ENCODE measurements at places on chromosomes 1 and 21. TPM values are rescaled to one million over a fixed set of nuclear protein-coding genes. Genes with fewer than 3 reads are reported as not detected.

DNA sequence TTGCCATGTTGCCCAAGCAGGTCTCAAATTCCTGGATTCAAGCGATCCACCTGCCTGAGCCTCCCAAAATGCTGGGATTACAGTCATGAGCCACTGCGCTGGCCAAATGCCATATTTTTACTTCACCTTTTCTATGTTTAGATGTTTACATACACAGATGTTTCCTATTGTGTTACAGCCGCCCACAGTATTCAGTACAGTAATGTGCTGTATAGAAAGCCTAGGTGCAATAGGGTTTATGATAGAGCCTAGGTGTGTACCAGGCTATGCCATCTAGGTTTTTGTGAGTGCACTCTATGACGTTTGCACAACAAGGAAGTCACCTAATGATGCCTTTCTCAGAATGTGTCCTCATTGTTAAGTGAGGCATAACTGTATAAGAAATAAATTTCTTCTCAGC lies 153.4 kb downstream of the CHRM3 start:
- DNase-seq = no peak
- H3K27me3 ChIP-seq = peaks cover 3% of the 10 kb centered on the region
- H3K27ac ChIP-seq = no peak overlapping the region
- H3K36me3 ChIP-seq = no peaks in the 10 kb centered on the region

GRCh38 chr1:76832521-76832920 lies 34.8 kb upstream of the ST6GALNAC5 start:
- no peak overlapping the region for H3K4me3 ChIP-seq
- peaks cover 8% of the 10 kb centered on the region for H3K4me1 ChIP-seq
- H3K27me3 ChIP-seq = peaks cover 13% of the 10 kb centered on the region
- no peak for DNase-seq

DNA sequence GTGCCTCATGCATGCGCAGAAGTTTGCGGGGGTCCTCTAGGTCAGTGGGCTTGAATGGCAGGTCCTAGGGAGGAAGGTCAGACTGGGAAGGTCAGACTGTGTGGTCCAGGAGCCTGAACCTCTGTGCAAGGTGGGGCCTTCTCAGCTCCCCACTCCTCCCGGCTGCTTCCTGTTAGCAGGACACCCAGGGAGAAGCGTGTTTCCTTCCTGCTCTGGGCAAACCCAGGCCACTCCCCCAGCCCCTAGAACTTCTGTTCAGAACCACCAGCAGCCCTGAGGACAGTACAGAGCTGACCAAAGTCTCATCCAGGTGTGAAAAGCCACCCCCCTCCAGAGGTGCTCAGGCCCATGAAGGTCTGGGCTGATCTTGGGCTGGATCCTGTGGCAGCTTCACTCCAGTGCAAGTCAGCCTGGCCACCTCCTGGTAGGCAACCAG lies 29.9 kb downstream of the NAV1 start:
- peaks cover 25% of the 10 kb centered on the region for H3K4me1 ChIP-seq
- H3K27me3 ChIP-seq = no peaks in the 10 kb centered on the region
- no peak overlapping the region for H3K27ac ChIP-seq
- no peak for DNase-seq
- H3K4me3 ChIP-seq = no peak overlapping the region

DNA sequence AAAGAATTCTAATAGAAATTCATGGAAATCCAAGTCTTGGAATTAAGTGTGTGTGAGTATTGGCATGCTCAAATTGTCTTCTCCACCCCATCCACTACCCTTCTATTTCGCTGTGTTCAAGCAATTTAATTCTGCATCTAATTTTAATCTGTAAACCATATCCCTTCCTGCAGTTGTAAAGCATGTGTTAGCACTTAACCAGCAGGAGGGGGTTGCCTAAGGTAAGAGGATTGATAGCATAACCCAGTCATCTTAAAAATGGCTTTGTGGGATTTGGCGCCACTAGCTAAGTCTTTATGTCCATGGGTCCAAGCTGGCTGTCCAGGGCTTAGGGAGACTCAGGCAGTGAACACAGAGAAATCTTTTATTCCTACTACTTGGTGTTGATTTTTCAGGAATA lies 210.3 kb downstream of the PTPRC start:
- no peak overlapping the region for H3K4me3 ChIP-seq
- H3K27ac ChIP-seq = peak overlapping the region; percentile 77
- no peaks in the 10 kb centered on the region for H3K27me3 ChIP-seq
- peaks cover 29% of the 10 kb centered on the region for H3K36me3 ChIP-seq
- DNase-seq = no peak

- H3K4me3 ChIP-seq = no peak overlapping the region
- no peaks in the 10 kb centered on the region for H3K36me3 ChIP-seq
- no peak for DNase-seq
- no peaks in the 10 kb centered on the region for H3K4me1 ChIP-seq
Measured at GRCh38 chr1:4397196-4397595, 257.2 kb upstream of the AJAP1 start.

GRCh38 chr1:19799230-19800075 lies at the start of gene TMCO4:
Gene TMCO4 (minus strand): TSS chr1:19799916. CDS start chr1:19780758, 19,158 bp downstream.
- H3K27me3 ChIP-seq = peaks cover 12% of the 10 kb centered on the region
- DNase-seq = no peak
- H3K4me3 ChIP-seq = peak within 1 kb of the TSS; percentile 87
- H3K4me1 ChIP-seq = peaks cover 26% of the 10 kb centered on the region

GRCh38 chr1:29894311-29894710 lies 658.0 kb downstream of the PTPRU start:
- H3K4me1 ChIP-seq = no peaks in the 10 kb centered on the region
- H3K27ac ChIP-seq = no peak overlapping the region
- no peak overlapping the region for H3K4me3 ChIP-seq

GRCh38 chr1:159882527-159882862 lies 17.5 kb downstream of the CFAP45 start:
- no peak overlapping the region for H3K4me3 ChIP-seq
- DNase-seq = no peak
- no peak overlapping the region for H3K27ac ChIP-seq
- no peaks in the 10 kb centered on the region for H3K27me3 ChIP-seq
- H3K36me3 ChIP-seq = no peaks in the 10 kb centered on the region

DNA sequence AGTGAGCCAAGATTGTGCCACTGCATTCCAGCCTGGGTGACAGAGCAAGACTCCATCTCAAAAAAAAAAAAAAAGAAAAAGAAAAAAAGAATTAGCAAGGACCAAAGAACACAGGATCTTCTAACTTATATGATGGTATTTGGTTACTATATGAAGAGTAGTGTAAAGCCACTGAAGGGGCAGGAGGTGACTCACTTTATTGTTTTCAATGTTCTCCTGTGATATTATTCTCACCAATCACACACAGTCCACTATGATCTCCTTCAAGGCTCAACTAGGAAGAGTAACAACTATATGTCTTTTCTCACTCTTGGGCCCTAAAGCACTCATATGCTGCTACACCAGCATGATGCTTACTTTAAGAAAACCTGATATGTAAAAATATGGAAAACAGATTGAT lies 26.7 kb downstream of the RC3H1 start:
- no peak overlapping the region for H3K4me3 ChIP-seq
- H3K36me3 ChIP-seq = peaks cover 28% of the 10 kb centered on the region
- no peak overlapping the region for H3K27ac ChIP-seq
- H3K4me1 ChIP-seq = peaks cover 3% of the 10 kb centered on the region

GRCh38 chr1:31700468-31701090 lies 3.2 kb downstream of the COL16A1 start:
- peaks cover 48% of the 10 kb centered on the region for H3K4me1 ChIP-seq
- H3K27me3 ChIP-seq = peaks cover 16% of the 10 kb centered on the region
- H3K36me3 ChIP-seq = no peaks in the 10 kb centered on the region
- H3K27ac ChIP-seq = peak overlapping the region; percentile 17
- no peak for DNase-seq
- H3K4me3 ChIP-seq = peak overlapping the region; percentile 42

DNA sequence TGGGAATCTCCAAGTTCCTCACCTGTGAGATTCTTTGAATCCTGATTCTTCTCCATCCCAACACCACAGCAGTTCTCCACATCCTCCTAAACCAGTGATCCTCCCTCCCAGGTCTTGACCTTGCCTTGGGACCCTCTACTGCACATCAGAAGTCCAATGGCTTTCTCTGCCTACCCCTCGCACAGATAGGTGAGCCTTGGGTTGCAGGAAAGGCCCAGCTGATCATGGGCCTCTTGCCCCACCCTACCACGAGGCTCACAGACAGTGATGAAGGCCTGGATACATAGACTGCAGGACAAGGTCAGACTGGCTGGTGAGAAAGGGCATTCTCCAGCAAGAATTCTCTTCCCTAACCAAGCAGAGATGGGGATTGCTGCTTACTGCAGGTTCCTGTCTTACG lies 825 bp downstream of the FABP3 start:
- no peak for DNase-seq
- peaks cover 4% of the 10 kb centered on the region for H3K27me3 ChIP-seq
- H3K36me3 ChIP-seq = no peaks in the 10 kb centered on the region
- H3K4me3 ChIP-seq = peak overlapping the region; percentile 89

GRCh38 chr1:110243574-110243973 lies 33.5 kb downstream of the KCNC4 start:
- peaks cover 13% of the 10 kb centered on the region for H3K4me1 ChIP-seq
- H3K27ac ChIP-seq = no peak overlapping the region
- H3K36me3 ChIP-seq = no peaks in the 10 kb centered on the region
- H3K4me3 ChIP-seq = no peak overlapping the region
- peaks cover 54% of the 10 kb centered on the region for H3K27me3 ChIP-seq

DNA sequence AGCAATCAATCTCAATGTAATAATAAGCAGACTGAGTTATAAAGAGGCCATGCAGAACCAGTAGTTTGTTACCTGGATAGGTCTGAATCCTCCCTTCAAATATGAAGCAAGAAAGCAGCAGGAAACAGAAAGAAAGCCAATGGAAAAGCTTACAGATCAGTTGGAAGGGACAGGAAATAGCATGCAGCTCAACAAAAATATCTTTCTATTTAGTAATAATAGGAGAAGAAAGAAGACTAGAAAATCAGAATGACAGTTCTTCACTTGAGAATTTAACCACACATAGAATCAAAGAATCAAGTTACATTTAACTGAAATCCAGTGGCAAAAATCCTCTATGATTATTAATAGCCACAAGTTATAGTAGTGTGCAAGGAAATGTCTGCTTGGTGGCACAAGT lies 194.4 kb downstream of the EIF4G3 start:
- H3K4me1 ChIP-seq = peaks cover 9% of the 10 kb centered on the region
- H3K27me3 ChIP-seq = no peaks in the 10 kb centered on the region
- DNase-seq = no peak
- H3K4me3 ChIP-seq = no peak overlapping the region

- peaks cover 5% of the 10 kb centered on the region for H3K4me1 ChIP-seq
- no peak for DNase-seq
- no peak overlapping the region for H3K27ac ChIP-seq
- no peaks in the 10 kb centered on the region for H3K27me3 ChIP-seq
- no peaks in the 10 kb centered on the region for H3K36me3 ChIP-seq
- H3K4me3 ChIP-seq = no peak overlapping the region
Measured at GRCh38 chr1:1136547-1137230, 20.8 kb upstream of the C1orf159 start.

- H3K27me3 ChIP-seq = peaks cover 12% of the 10 kb centered on the region
- no peaks in the 10 kb centered on the region for H3K36me3 ChIP-seq
- no peak for DNase-seq
- no peaks in the 10 kb centered on the region for H3K4me1 ChIP-seq
- H3K27ac ChIP-seq = no peak overlapping the region
Measured at GRCh38 chr1:110515891-110516290, 3.1 kb downstream of the KCNA10 start.

- no peak overlapping the region for H3K4me3 ChIP-seq
- no peak for DNase-seq
- H3K27ac ChIP-seq = no peak overlapping the region
- no peaks in the 10 kb centered on the region for H3K27me3 ChIP-seq
Measured at GRCh38 chr1:163912170-163912884, 590.6 kb downstream of the NUF2 start.

- no peak for DNase-seq
- H3K4me1 ChIP-seq = no peaks in the 10 kb centered on the region
Measured at GRCh38 chr1:11377001-11377583, 101.9 kb upstream of the DISP3 start.

GRCh38 chr1:43819357-43819756 lies 112.0 kb downstream of the ST3GAL3 start:
- H3K27me3 ChIP-seq = no peaks in the 10 kb centered on the region
- H3K4me1 ChIP-seq = no peaks in the 10 kb centered on the region
- no peak overlapping the region for H3K27ac ChIP-seq
- no peak for DNase-seq

DNA sequence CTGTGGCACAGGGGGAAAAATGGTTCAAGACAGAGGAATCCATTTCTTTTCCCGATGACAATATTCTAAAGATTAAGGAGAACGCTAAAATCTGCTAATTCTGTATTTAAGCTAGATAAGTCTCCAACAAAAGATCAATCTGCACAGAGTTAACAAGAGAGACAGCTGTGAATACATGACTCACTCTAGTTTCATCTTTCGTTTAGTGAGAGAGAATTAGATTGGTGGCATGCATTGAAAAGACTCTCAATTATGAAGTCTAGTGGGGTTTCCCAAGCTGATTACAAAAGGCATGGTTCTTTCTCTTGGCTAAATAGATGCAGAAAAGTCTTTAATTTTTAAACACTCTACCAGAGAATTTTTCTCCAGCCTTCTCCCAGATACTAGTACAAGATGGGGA lies 34.4 kb downstream of the CAPN9 start:
- H3K27me3 ChIP-seq = peaks cover 4% of the 10 kb centered on the region
- DNase-seq = no peak
- H3K4me3 ChIP-seq = no peak overlapping the region
- no peak overlapping the region for H3K27ac ChIP-seq
- H3K4me1 ChIP-seq = no peaks in the 10 kb centered on the region

DNA sequence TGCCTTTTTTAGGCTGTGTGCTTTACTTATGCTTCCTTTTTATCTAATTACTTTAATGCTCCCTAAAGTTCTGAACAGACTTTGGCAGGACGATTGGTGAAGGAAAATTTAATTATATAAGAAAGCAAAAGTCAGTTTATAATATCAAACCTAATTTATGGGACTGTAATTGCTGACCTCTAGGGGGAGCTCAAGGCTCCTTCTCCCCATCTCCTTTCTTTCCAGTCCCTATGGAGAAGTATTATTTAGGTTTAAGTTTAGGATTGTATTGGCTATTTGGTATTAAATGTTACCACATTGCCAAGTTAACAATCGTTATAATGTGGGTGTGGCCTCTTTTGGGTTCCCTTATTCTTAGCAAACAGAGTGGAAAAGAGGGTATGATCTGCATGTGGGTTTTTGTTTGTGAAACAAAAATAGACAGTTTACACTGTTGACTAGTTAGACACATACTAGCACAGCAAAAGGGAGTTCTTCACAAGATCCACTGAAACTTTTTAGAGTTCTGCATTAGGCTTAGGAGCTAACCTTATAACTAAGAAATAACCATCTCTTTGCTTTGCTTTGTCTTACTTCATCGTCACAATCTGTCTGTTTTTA lies 48.2 kb upstream of the TNFSF4 start:
- peaks cover 6% of the 10 kb centered on the region for H3K36me3 ChIP-seq
- no peak overlapping the region for H3K4me3 ChIP-seq
- no peaks in the 10 kb centered on the region for H3K4me1 ChIP-seq
- no peak overlapping the region for H3K27ac ChIP-seq
- H3K27me3 ChIP-seq = no peaks in the 10 kb centered on the region
- no peak for DNase-seq

GRCh38 chr1:91724644-91725043 lies 161.3 kb downstream of the TGFBR3 start:
- H3K36me3 ChIP-seq = peaks cover 25% of the 10 kb centered on the region
- no peaks in the 10 kb centered on the region for H3K27me3 ChIP-seq
- DNase-seq = no peak
- no peak overlapping the region for H3K27ac ChIP-seq
- peaks cover 12% of the 10 kb centered on the region for H3K4me1 ChIP-seq
- H3K4me3 ChIP-seq = no peak overlapping the region

ABCA4 gene
- 3.2 TPM for total RNA-seq

PTGFRN gene
- total RNA-seq = 57.7 TPM

TGFB2 gene
- 18.4 TPM for total RNA-seq

ESRRG gene
- total RNA-seq = 26.2 TPM

IGSF8 gene
- total RNA-seq = 33.2 TPM

REN gene
- total RNA-seq = 0.69 TPM

RHCE gene
- 0.88 TPM for total RNA-seq

AMY1B gene
- not detected for total RNA-seq

SEC16B gene
- 0.69 TPM for total RNA-seq

Measured in type B pancreatic cell (in vitro differentiated cells).